Stimulated activated CD8-positive, alpha-beta memory T cell treated with anti-CD3 and anti-CD28 coated beads, Interleukin-7, amount 100 ng/mL, for 48 hours (primary cell): ENCODE measurements at places on chromosomes 1 and 21.

GRCh38 chr1:90509225-90510048, 207.7 kb downstream of the BARHL2 start:
- DNase-seq, result no peak

- no peak for DNase-seq
Measured at GRCh38 chr1:101317590-101317989, 80.8 kb downstream of the S1PR1 start.

DNA sequence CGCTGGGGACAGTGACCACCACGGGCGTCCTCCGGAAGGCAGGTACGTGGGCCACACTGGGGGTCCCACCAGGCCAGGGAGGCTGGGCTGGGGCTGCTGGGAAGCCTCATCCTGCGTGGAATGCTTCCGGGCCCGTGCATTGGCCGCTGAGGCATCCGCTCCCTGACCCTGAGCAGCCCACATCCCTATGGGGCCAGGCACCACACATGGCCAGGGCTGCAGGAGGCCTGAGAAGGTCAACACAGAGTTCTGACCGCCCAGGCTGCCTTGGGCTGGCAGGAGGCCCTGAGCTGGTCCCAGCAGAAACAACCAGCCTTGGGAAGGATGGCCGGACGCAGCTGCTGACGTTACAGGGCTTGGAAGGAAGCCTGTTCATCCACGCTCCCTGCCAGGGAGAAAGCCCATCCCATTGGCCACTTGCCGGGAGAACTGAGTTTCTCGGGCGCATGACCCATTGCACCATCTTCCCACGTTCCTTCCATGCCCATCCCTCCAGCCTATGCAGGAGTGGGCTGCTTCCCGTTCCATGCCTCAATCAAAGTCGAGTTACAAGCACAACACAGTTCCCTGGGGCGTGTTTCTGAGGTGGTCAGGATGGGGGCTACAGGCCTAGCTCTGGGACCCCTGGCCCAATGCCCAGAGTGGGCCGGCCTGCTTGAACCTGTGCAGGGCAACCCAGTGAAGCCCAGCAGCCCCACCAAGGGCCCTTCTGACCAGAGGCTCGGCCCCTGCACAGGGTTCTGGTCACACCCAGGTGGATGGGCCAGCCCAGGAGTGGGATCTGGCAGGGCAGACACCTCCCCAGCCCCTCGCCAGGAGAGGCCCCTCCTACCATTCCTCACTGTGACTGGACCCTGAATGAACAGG, 31.7 kb downstream of the TRIM11 start:
- no peak for DNase-seq

DNA sequence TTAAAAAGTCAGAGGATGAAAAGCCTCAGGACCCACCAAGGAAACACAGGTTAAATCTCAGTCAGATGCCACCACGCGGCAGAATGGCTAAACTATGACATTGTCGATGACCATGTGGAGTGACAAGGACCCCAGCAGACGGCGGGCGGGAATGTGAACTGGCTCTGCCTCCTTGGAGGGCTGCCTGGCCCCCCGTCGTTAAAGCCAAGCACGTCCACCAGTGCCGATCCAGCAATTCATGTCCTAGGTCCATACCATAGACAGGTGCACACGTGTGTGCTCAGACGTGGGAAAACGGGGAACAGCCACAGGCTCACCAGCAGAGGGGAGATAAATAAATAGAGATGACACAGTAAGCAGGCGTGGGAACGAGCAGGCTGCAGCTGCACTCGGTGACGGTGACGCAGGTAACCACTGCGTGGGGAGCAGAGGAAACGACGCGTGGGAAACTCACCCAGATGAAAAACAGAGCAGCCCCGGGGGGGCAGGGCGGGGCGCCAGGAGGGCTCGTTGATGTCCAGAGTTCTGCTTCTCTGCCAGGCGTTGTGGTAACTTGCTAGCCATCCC, 28.3 kb upstream of the PCBP3 start:
- DNase-seq, result peak; percentile 54

DNA sequence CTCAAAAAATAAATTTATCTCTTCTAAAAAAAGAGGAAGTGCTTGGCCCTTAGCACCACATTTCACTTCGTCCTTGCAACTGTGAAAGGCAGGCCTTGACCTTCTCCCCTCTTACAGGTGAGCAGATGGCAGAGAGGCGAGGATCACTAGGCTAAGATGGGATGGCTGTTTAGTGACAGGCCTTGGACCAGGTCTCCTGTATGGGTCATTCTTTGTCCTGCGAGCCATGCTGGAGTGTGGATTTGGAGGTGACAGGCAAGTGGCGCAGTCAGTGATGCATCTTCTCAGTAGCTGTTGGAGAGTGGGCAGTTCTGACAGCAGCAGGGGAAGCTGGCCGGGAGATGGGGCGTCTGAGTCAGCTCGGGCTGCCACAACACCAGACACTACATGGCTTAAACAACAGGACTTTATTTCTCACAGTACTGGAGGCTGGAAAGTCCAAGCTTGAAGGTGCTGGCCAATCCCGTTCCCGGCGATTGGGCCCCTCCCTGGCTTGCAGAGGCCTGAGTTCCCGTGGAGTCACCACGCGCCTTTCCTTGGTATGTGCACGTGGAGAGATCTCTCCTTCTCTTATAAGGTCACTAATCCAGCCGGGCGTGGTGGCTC, 16.5 kb downstream of the SLC27A3 start:
- no peak for DNase-seq

GRCh38 chr21:18252256-18252655, 7.6 kb downstream of the CHODL start:
- no peak for DNase-seq

GRCh38 chr21:25887166-25887565, 152.4 kb downstream of the GABPA start:
- no peak for DNase-seq

- DNase-seq, result no peak
Measured at GRCh38 chr1:181089017-181089675, 646 bp downstream of the IER5 start.

GRCh38 chr1:75655931-75656330, 45.0 kb upstream of the SLC44A5 start:
- DNase-seq, result no peak

- DNase-seq, result no peak
Measured at GRCh38 chr1:88647749-88648415, 36.2 kb upstream of the PKN2 start.

- no peak for DNase-seq
Measured at GRCh38 chr1:57713501-57713900, 289.6 kb upstream of the DAB1 start.

DNA sequence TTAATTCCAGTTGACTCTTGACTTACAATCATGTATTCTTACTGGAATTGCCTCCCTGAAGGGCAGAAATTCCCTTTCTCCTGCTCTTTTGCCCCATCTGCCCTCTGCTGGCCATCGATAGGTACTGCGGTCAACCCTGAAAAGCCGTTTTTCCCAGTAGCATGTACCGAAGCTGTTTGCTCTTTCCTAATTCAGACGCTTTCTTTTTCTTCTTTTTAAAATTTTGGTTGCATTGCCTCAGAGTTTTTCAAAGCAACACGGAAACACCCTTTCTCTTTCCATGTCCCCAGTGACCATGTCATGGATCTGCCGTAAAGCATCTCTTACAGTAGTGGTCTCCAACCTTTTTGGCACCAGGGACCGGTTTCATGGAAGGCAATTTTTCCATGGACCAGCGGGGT, 164.2 kb upstream of the C1orf21 start:
- DNase-seq, result no peak

DNA sequence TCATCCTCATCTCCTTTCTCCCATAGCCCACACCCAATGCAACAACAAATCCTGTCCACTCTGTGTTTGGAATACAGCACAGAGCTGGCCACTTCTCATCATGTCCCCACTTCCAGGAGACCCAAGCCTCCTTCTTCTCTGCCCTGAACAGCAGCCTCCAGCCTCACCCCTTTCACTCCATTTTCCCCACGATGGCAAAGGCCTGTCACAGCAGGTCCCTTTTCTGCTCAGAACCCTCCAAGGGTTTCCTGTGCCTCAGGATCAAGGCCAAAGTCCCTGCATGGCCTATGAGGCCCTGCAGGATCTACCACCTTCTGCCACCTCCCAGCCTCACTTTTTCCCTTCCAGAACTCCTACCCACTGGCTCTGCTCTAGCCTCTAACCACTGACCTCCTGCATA, 78.5 kb downstream of the CSMD2 start:
- no peak for DNase-seq

- DNase-seq, result no peak
Measured at GRCh38 chr1:212351588-212352362, 62.9 kb downstream of the PACC1 start.

- peak; percentile 61 for DNase-seq
Measured at GRCh38 chr21:23968722-23969647, 1638.3 kb downstream of the MRPL39 start.

DNA sequence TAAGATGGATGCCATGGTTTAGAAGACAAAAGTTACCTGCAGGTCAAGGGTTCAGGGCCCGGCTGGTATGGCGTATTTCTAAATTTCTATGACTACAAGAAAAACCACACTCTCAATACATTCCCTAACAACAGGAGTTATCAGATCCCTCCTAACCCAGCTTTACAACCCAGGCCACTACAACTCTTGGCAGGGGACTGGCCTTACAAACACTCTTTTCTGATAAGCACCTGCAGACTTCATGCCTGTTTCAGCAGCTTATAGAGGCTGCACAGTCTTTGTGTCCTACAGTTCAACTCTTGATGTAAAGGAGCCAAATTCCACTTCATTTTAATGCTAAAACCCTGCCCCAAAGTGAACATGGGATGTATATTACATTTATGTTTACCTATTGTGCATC, 461.4 kb downstream of the SIPA1L2 start:
- no peak for DNase-seq

- DNase-seq, result no peak
Measured at GRCh38 chr1:209238356-209238755, 345.2 kb upstream of the CAMK1G start.

DNA sequence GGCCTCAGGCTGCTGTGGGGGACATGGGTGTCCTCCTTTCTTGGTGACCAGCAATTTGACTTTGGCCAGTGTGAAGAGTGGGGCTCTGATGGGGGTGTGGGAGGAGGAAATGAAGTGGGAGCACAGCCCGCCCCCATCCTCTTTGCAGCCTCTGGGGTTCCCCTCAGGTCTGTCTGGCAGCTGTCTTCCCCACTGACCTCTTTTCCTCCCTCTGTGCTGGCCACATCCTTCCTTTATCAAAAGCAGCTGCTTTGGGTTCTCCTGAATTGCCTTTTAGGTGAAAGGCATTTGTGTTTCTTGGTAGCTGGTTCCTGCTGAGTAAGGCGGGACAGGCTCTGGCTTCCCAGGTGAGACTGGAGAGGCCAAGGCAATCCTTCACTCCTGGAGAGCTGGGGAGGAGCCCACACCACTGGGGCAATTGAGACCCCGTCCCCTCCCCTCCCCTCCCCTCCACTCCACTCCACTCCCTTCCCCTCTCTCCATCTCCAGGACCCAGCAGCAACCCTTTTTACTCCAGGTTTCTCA, 24.9 kb downstream of the PCAT6 start:
- no peak for DNase-seq

DNA sequence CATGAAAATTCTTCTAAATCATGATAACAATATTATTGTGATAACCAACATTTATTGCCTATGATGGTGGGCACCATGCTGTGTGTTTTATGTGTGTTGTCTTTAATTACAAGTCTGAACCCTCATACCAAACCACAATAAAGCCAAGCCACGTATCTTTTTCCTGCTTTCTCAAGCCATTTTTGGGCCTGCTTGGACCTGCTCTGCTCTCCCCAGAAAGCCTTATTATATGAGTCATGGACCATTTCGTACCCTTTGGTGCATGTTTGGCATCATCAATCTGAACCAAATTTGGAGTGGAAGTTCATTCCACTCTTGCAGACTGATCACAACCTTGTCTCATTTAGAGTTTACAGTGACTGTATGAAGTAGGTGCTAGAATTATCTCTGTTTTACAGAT, 87.3 kb upstream of the CD53 start:
- no peak for DNase-seq

DNA sequence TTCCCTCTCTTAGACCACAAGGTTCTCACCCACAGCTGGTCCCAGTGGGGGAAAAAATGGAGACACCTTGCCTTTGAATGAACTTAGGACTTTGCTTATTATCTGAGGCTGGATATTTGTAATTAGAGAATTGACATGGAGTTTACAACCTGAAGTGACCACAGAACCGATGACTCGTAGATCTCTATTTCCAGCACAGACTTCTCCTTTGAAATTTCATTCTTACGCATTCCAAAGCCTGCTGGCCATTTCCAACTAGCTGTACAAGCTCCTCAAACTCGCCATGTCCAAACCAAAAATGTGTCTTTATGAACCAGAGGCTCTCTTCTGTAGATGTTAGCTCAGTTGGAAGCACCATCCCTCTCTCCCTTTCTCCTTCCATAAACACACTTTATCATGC, 12.0 kb downstream of the RAB7B start:
- DNase-seq, result no peak

GRCh38 chr1:219446288-219446687, 166.6 kb downstream of the ZC3H11B start:
- DNase-seq, result no peak

DNA sequence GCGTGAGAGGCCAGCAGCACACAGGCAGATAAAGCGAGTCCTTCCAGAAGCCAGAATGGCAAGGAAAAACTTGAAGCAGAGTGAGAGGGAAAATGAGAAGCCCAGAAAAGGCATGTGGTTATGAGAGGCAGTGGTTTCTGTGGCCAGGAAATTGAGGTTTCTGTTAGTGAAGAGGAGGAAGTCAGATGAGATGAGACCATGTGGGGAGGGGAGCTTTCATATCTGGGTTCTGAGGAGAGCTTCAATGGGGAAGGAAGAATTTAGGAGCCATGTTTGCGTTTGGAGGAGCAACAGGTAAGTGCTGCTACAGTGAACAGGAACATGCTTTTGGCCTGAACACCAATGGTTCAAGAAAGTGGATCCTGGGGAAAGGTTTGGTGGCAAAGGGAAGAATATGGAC, 6.1 kb upstream of the CD1A start:
- no peak for DNase-seq

GRCh38 chr1:156953571-156953970, 33.1 kb downstream of the LRRC71 start:
- no peak for DNase-seq

DNA sequence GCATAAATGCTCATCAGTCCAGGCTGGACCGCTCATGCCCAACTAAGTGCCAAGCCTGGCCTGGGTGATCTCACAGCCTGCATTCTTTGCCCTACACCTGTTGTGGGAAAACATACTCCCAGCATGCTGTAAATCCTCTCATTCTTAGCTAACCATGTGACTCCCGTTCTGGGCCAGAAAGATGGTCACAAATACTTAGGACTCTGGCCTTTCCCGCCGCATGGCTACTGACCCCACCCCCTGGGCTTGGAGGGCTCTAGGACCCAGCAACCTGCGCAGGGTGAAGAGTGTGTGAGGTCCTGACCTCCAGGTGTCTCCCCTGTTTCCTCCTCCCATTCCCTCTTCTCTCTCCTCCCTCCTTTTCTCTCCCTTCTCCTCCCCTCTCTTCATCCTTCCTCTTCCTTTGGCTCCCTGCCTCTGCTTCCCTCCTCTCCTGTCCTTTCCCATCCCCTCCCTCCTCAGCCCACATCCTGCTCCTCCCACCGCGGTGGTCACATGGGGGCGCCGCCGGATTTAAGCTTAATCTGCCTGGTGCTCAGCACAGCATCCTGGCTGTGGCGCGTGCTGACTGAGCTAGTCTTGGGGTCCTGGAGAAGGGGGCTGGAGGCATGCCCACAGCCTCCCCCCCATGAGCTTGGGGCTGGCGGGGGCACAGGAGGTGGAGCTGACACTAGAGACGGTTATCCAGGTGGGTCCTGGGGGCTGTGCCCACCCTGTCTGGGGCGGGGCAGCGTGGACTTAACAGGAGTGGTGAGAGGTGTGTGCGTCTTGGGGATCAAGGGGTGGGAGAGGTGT, at the start of gene CROCC:
CROCC (plus strand) TSS at position 541 of the 795 bp plus-strand sequence; CDS start at position 629, 88 bp downstream.
- no peak for DNase-seq

- DNase-seq, result no peak
Measured at GRCh38 chr1:197955486-197956394, 38.6 kb downstream of the LHX9 start.
